ENCODE measurements at places on chromosomes 5 and 9. TPM values are rescaled to one million over a fixed set of nuclear protein-coding genes. Genes with fewer than 3 reads are reported as not detected.

DNA sequence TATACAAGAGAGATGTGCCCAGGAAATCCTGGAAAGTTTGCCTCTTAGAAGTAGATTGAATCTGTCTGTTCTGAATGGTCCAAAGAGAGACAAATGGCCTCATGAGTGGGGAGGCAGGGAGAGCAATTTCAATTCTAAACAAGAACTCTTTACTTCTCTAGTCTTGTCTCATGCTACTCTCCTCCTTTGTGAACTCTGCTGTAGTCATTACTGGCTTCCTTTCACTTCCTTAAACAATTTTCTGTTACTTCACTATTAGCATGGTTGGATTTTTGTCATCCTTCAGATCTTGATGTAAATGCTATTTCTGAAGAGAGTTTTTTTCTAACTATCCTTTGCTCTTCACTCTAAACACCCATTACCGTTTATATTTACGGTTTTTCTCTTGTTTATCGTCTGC, 54.0 kb upstream of the GRIN3A start:
- no peak for DNase-seq

Gene IL13
- not detected for polyA plus RNA-seq

- DNase-seq: no peak
These were observed 7.4 kb downstream of the NIPBL start for GRCh38 chr5:36883894-36884462.

- DNase-seq: no peak
These were observed 43.5 kb downstream of the PNPLA7 start for GRCh38 chr9:137506702-137507171.

DNA sequence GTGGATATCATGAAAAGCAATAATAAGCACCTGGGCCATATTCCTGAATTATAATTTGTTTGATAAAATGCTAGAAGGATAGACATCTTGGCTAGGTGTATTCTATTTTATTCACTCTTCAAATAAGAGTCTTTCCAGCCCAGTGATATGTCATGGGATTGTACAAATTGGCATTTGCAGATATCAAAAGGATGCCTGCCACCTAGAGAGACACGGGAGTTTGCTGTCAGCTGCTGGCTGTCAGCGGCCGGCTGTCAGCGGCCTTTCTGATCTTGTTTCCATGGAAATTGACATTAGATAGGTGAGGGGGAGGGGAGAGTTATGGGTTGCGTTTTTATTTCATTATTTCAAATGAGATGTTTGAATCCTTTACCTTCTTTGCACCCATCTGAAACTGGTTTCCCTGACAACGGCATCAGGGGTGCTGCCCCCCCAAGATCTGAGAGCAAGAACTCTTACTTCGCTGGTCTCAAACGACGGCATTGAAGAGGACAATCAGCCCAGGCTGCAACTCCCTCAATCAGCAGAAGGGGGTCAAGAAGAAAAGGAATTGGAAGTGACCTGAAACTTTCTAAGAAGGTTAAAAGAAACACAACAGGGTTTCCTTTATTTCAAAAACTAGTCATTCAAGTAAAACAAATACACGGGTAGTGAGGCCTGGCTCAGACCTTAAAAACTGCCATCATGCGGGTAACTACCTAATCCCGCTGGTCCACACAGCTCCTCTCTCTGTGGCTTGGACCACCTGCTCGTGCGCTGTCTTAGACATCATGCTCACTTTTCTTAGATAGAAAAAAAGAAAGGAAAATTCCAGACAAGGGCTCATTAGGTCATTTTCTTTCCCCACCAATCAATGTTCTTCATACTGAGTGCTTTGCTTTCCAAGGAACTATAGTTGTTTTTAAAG, 115.7 kb downstream of the TLE1 start:
- DNase-seq: no peak

Gene MYOT
- polyA plus RNA-seq: 8.3 TPM

DNA sequence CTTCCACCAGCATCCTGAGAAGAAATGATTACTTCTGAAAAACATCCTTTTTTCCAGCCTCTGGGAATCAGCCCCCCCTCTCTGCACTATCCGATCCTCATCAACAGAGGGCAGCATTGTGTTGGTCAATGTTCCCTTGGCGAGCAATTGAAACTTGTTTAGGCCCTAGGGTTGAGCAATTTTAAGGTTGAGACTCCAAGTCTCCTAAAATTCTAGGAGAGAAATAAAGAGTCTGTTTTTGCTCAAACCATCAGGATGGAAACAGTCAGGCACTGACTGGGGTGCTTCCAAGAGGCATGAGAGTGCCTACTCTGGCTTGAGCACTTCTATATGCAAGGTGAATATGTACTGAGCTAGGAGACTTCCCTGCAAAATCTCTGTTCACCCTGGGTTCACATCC, 12.4 kb upstream of the CYFIP2 start:
- DNase-seq: no peak

Gene PCDHGB3
- polyA plus RNA-seq: 3.0 TPM

Gene PCDHB7
- polyA plus RNA-seq: 4.3 TPM

Gene ANKRD18A
- 3.4 TPM for polyA plus RNA-seq

Gene SHISAL2B
- 15.4 TPM for polyA plus RNA-seq

DNA sequence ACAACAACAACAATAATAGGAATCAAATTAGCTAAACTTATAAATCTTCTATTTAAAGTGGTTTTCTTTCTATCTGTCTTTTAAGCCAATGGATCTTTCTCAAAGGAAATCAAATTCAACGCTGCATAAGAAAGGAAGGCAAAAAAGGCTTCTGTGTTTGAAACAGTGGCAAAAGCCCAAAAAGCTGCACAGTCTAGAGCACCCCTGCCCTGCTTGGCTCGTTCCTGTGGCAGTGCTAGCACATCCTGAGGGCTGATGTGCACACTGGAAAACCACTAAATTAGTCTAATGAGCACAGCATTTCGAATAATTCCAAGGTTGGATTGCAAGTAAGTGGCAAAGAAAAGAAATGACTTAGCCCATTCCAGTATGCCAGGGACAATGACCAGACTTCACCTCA, 80.7 kb downstream of the AP3B1 start:
- DNase-seq: no peak

Gene CTXN3
- not detected for polyA plus RNA-seq

DNA sequence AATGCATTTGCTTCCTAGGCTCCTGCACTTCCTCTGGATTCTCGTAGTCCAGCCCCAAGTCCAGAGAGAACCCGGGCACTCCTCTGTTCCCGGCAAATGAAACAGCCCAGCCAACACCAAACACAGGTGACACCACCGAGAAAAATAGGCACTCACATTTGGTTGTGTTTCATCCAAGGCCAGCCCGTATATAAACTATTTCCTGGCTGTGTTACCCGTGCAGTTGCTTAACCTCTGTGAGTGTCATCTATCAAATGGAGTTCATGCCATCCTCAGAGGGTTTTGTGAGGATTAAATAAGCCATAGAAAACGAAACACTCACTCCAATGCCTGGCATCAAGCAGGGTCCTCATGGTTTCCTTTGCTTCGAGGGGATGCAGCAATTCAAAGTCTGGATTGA, 115.2 kb downstream of the BOD1 start:
- no peak for DNase-seq

DNA sequence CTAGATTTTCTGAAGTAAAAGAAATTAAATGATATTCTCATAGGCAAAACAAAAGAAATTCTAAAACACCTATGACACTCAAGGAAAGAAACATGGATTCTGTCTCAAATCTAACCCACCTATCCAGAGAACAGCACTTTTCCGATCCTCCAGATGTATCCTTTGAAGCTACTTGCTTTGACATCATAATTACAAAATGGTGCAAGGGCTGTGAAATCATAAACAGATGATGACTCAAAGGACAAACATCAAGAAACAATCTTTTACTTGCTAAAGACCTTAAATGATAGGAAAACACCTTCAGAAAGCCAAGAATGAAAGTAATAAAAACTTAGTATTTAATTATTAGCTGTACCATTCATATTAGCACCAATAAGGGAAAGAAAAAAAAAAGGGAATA, 202.6 kb downstream of the DENND1A start:
- DNase-seq: no peak

Measured in right lung (tissue), 10 donors.